ENCODE measurements at places on chromosomes 12 and 14.

GRCh38 chr14:69275331-69275730 is 15.4 kb downstream of the GALNT16 start:
- no peak for DNase-seq

GRCh38 chr12:27498149-27498548 is 25.9 kb upstream of the PPFIBP1 start:
- DNase-seq: no peak

GRCh38 chr14:74507840-74508239 is 14.3 kb downstream of the ISCA2 start:
- no peak for DNase-seq

- no peak for DNase-seq
Observed at GRCh38 chr12:89756194-89756584, 47.6 kb upstream of the ATP2B1 start.

DNA sequence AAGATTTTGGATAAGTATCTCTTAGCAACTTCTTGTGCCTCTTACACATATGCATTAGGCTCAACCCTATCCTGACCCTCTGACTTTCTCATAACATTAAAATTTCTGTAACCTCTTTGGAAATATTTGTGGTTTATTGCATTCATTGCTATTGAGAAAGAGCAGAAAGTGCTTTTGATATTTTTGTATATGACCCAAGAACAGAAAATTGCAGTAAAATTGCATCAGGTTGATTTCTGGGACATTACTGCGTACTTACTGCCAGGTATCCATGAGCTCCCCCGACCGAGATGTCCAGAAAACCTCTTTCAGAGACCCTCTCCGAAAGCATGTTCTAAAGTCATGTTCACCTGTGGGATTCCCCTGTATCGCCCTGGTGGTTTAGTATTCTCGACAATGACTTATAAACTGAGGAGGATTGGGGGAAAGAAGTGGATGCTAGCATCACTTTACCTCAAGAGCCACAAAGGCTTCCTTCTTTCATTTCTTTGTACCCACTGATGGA is 14.5 kb upstream of the IL22 start:
- DNase-seq: no peak
